Natural killer cell (primary cell): ENCODE measurements at places on chromosomes 12 and 14. TPM values are rescaled to one million over a fixed set of nuclear protein-coding genes. Genes with fewer than 3 reads are reported as not detected.

- H3K36me3 ChIP-seq: no peaks in the 10 kb centered on the region
- no peak overlapping the region for H3K27ac ChIP-seq
Measured at GRCh38 chr14:56944397-56944796, 134.1 kb upstream of the OTX2 start.

IKBIP gene
- total RNA-seq: 4.6 TPM

GRCh38 chr12:56013482-56013881 lies 7.4 kb upstream of the IKZF4 start:
- H3K36me3 ChIP-seq: no peaks in the 10 kb centered on the region
- no peak overlapping the region for H3K27ac ChIP-seq
- no peak overlapping the region for H3K4me3 ChIP-seq
- H3K27me3 ChIP-seq: no peaks in the 10 kb centered on the region

OASL gene
- 35.2 TPM for total RNA-seq
